ENCODE measurements at places on chromosomes 4 and X.

- DNase-seq, result peak; percentile 17
Observed at GRCh38 chrX:149630681-149631233, 835 bp downstream of the TMEM185A start.

GRCh38 chrX:18617407-18617750, 54.5 kb downstream of the RS1 start:
- no peak for DNase-seq

DNA sequence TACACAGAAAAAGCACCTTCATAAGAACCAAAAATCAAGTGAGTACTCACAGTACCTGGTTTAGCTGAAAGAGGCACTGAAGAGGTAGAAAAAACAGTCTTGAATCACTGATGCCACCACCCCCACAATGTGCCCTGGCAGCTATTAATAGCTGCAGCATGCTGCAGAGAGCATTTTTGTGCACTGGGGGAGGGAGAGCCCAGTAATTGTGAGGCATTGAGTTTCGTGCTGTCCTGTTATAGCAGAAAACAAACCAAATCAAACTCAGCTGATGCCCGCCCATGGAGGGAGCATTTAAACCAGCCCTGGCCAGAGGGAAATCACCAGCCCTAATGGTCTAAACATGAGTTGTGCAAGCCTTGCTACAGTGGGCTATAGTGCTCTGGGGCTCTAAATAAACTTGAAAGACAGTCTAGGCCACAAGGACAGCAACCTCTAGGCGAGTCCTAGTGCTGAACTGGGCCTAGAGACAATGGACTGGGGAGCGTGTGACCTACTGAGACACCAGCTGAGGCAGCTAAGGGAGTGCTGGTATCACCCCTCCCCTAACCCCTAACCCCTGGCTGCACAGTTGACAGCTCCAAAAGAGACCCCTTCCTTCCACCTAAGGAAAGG, 106.3 kb upstream of the TMLHE start:
- no peak for DNase-seq

DNA sequence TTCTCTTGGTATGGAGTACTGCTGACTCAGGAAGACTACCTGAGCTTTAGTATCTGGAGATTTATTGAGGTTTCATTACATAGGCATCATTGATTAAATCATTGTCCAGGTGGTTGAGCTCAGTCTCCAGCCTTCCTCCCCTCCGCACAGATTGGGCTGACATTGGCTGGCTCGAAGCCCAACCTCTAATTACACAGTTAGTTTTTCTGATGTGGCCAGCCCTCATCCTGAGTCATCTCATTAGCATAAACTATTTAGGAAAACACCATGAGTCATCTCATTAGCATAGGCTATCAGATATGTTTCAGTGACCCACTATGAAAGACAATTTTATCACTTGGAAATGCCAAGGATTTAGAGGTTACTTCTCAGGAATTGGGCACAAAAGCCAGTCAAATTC, 93.9 kb upstream of the ANKRD50 start:
- no peak for DNase-seq

DNA sequence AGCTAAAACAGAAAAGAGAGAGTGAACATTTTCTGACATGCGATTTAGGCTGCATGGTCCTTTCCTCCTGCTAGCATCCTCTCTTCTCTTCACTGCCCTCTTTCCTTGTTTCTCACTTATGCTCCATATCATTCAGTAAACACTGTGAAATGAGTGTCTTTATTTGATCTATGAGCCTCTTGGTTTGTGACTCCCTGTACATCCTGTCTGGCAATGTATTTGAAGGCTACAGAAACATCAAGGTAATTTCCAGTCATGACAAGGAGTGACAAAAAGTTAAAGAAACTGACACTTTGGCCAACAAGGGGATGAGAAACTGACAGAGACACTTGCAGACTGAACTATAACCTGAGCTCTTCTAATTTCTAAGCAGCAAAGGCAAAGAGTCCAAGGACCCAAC, 8.7 kb downstream of the FTHL17 start:
- DNase-seq, result no peak

DNA sequence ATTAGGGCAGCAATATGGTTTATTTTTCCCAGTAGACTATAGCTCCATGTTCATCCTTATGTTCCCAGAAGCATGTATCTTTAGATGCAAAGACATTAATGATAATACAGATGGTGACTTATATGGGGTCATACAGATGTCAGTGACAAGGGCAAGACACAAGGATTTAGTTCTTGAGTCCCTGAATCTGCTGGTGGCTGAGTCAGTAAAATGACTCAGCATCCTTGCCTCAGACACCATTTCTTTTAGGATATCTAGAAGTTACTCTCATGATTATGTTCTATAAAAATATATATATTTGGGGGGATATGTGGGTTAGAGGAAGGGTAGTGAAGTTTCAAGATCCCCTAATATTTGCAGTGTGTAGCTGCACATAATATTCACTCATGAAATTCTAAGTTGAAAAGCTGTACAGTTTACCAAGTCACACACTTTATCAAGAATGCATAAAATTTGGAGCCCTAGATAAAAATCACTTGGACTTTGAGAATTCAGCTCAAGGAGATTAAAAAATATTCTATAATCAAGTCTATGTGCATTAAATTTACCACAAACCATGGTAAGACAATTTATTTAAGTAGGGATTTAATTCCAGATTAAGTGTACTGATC, 101.9 kb downstream of the LNX1 start:
- DNase-seq, result no peak

- peak; percentile 6 for DNase-seq
Observed at GRCh38 chr4:77465271-77465670, 140.3 kb upstream of the CXCL13 start.

DNA sequence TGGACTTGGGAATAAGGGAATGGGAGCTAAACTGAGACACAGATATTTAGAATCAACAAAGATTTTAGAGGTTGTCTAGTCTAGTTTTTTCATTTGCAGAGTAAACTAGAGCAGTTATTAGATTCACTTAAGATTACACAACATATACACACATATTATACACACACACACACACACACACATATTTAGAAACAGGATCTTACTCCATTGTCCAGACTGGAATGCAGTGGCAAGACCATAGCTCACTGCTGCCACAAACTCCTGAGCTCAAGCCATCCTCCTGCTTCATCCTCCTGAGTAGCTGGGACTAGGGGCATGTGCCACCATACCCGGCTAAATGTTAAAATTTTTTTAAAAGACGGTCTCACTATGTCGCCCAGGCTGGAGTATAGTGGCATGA, 127.8 kb downstream of the TSPAN5 start:
- no peak for DNase-seq

- DNase-seq, result no peak
Observed at GRCh38 chr4:134544303-134544770, 342.7 kb upstream of the PABPC4L start.

DNA sequence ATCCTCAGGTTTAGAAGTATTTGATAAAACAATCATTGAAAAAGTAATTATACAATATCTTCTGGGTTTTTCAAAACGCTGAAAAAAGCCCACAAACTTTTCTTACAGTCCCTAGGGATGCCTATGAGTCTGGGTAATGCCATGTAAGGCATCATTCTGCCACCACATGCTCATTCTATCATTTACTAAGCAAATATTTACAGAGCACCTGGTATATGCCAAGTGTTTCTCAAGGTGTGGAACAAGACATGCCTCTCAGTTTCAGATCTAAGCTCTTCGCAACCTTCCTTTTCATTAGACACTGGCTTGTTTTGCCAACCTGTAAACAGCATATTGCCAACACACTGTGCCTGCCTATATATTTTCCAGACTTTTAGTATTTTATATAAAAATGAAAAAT, 17.7 kb downstream of the MID1 start:
- no peak for DNase-seq

DNA sequence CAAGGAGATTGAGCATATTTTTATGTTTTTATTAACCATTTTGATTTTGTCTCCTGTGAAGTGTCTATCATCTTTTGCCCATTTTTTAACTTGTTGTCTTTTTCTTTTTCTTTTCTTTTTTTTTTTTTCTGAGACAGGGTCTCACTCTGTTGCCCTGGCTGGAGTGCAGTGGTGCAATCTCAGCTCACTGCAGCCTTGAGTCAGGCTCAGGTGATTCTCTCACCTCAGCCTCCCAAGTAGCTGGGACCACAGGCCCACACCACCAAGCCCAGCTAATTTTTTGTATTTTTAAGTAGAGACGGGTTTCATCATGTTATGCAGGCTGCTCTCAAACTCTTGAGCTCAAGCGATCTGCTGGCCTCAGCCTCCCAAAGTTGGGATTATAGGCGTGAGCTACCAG, 4.6 kb upstream of the ADD1 start:
- DNase-seq, result no peak

DNA sequence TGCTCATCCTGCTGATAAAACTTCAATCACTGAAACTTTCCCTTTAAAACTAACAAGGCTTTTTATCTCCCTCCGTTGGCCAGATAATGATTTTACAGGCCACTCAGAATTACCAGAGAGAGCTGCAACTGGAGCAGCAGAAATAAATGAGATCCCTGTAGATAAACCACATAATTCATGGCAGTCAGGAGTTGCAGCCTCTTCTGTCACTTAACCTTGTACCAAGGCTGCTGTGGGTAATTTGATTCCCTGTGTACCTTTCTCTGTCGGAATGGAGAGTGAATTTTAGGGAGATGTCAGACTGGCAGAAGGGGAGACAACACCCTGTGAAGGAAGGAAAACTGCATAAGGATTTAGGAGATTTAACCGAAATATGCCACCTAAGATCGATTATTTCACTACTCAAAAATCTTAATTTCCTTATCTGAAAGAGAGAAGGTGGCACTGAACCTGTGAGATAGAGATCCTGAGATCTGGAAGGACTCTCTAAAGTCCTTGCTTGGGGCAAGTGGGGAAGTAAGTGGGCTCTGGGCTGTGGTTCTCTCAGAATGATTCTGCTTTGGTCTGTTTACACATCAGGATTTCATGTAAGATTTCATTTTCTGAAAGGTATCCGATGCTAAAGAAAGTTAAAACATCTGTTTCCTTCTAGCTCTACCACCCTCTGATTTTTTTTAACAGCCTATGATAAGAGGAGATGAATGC, 14.3 kb upstream of the TSPAN5 start:
- no peak for DNase-seq

- DNase-seq, result peak; percentile 3
Observed at GRCh38 chr4:15878011-15878410, 60.5 kb downstream of the FGFBP1 start.

DNA sequence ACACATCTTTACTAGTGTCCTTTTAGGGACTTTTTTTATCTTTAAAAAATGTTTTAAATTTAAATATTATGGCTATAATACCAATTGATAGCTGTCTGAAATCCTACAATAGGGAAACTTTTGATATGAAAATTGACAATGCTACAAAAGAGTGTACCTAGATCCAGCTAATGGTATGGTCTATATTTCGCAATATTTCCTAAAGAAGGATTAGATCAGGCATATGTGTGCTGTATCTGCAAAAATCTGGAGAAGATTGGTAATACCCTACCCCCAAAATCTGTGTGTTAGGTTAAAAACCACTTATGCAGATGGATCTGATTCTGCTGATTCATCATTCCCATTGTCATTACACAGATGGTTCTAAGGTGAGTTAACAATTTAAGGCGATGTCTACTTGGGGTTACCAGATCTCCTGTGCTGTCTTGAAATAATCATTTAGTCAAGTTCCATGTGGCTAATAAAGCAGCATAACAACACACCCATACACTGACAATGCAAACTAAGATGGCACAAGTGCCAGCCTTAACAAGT, 137.1 kb downstream of the GASK1B start:
- DNase-seq, result no peak

DNA sequence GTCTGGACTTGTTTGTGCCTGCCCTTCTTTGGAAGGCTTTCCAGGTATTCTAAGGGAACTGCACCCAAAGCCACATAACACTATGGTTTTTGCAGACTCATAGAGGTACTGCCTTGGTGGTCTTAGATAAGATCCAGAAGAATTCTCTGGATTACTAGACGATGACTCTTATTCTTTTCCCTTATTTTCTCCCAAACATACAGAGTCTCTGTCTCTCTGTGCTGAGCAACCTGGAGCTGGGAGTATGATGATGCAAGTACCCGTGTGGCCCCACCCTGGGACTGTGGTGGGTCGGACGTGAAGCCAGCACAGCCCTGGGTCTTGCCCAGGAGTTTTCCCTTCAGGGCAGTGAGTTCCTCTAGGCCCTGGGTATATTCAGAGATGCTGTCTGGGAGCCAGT, 1342.4 kb upstream of the TENM3 start:
- no peak for DNase-seq

DNA sequence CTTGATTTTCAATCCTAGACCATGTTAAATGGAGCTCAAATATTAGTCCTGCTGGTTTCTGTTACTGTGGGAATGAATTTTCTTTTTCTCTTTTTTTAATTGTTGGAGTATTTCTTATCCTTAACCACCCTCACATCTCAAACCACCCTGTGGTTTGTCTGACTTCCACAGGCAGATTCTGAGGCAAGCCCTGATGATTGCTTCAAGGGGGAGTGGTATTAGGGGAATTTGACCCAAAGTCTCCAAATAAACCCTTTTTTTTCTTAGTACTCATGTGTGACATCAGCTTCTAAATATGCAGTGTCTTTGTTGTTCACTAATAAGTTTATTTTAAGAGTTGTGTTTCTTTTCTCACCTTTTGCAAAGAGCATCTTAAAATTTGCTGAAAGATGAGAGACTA, 810.3 kb downstream of the IL1RAPL1 start:
- DNase-seq, result no peak

DNA sequence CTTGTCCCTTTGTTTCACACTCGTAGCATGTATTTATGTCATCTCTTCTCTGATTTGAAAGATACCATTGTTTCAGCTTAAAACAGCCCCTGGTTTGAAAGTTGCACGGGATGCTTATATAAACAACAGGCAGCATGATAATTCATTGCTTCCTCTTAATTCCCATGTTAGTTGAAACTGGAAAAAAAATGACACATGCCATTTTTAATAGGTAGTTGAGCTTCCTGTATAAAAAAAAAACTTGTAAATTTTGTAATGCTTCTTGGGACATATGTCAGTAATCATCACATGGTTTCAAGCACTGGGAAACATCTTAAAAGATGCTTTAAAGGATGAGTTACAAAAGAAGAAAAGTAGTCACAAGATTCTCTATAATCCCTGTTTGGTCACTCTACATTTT, 243.0 kb downstream of the PALLD start:
- DNase-seq, result no peak

DNA sequence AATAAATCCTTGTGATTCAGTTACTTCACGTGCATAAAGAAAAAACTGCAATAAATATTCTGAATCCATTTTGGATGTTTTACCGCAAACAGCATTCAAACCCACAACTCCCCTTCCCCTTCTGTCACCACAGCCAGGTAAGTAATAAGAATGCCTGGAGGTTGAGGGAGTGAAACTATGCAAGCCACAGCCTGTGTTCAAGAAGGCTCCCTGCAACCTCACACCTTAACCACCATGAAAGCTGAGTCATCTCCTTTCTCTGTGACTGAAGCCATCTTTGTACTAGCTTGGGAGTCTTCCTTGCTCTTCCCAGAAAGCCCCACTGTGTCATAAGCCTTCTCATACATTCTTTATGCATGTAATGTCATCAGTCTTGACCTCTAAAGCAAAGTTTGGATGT, 297.0 kb upstream of the PUDP start:
- no peak for DNase-seq

All from hematopoietic multipotent progenitor cell treated with erythropoietin and hydrocortisone succinate and interleukin-3 and kit ligand, for 8 days (in vitro differentiated cells).